ENCODE measurements at places on chromosomes 16 and 17. TPM values are rescaled to one million over a fixed set of nuclear protein-coding genes. Genes with fewer than 3 reads are reported as not detected.

TEKT3 gene
- 0.11 TPM for total RNA-seq

FSCN2 gene
- 1.5 TPM for total RNA-seq

SOST gene
- not detected for total RNA-seq

EXOC7 gene
- 79.9 TPM for total RNA-seq

MMP2 gene
- total RNA-seq: 1,958 TPM

TP53 gene
- total RNA-seq: 23.9 TPM

RAC3 gene
- total RNA-seq: 9.0 TPM

CACNB1 gene
- 12.1 TPM for total RNA-seq

PDILT gene
- not detected for total RNA-seq
